T-helper 17 cell (primary cell): ENCODE measurements at places on chromosomes 7 and 10.

GRCh38 chr10:126059076-126059826 lies 162.9 kb downstream of the FANK1 start:
- DNase-seq = no peak

GRCh38 chr10:84798312-84798711 lies 469.9 kb downstream of the CCSER2 start:
- no peak for DNase-seq

- no peak for DNase-seq
Observed at GRCh38 chr10:115384665-115385064, 291.5 kb downstream of the ATRNL1 start.

- no peak for DNase-seq
Observed at GRCh38 chr10:12540341-12540781, 191.0 kb downstream of the CAMK1D start.

GRCh38 chr10:32149252-32149955 lies 93.2 kb upstream of the KIF5B start:
- no peak for DNase-seq

- no peak for DNase-seq
Observed at GRCh38 chr7:12199363-12199762, 11.7 kb upstream of the TMEM106B start.

DNA sequence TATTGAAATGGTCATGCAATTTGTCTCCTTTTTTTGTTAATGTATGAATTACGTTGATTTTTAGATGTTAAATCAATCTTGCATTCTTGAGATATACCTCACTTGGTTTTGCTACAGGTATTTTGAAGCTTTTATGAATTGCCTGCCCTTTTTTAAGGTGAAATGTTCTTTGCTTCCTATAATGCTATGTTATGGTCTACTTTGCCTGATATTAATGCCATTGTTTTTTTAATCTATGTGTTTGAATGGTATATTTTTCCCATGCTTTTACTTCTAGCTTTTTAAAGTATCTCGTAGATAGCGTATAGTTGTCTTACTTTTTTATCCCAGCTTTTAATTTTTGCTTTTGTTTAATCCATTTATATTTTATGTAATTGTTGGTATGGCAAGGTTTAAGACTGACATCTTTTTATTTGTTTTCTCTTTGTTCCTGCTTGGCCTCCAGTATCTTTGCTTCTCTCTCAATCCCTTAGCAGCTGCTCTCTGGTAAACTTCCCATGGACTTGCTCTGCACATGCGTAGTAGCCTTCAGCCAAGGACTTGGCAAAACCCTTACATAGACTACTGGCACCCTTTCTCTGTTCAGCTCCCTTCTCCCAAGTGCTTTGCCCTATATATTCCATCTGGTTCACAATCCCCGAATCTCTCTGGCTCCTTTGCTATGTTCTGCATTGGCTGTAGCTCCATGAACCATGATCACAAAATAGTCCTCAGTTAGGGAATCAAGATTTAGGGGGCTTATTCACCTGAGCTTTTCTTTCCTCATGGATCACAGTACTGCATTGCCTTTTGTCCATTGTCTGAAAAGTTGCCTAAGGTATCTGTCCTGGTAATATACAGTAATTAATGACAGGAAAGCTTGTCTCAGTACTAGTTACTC lies 8.4 kb downstream of the TRIM24 start:
- DNase-seq = no peak

DNA sequence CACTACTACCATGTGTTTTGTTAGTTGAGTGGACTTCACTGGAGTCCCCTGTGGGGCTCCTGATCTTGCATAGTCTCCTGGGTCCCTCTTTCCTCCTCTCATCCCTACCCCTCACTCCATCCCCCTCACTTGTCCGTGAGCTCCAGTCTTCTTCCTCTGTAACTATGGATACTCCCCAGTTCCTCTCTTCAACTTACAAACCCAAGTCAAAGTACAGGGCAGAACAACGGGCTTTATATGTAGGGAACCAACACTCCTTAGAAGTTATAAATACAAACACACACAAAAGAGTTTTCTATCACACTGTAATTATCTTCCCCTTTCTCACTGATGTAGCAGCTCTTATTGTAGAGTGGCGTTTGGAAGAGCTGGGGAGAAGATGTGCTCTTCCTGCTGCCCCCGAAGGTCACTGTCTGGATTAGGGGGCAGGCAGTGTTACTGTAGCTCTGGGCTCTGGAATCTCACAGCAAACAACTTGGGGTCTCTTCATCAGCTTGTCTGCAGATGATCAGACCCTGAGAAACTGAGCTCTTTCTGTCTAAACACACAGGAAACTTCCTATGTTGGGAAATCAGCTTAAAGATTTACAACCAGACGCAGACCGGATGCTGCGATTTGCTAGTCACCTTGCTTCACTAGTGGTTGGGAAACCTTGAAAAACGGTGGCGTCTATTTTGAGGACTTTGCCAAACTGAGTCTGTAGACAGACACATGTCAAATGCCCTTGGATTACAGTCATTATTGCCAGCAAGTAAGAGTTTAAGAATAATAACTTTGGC lies 13.6 kb downstream of the SNX10 start:
- DNase-seq = no peak

DNA sequence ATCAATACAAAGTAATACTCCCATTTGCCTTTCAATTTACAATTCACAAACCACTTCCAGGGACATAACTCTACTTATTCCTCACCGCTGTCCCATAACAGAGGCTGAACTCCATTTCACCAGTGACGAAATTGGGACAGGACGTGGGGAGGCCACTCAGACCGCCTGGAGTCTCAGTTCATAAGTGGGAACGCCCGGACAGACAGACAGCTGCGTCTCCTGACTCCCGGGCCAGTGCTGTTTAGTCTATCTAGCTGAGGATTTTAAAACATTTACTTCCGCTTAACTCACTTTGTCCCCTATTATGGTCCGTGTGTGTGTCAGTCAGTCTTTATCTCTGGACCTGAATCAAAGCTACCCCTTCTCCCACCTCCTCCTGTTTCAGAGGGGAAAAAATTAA lies 67.4 kb upstream of the ZNF438 start:
- no peak for DNase-seq

GRCh38 chr10:66259836-66260235 lies 666.0 kb upstream of the LRRTM3 start:
- DNase-seq = no peak

DNA sequence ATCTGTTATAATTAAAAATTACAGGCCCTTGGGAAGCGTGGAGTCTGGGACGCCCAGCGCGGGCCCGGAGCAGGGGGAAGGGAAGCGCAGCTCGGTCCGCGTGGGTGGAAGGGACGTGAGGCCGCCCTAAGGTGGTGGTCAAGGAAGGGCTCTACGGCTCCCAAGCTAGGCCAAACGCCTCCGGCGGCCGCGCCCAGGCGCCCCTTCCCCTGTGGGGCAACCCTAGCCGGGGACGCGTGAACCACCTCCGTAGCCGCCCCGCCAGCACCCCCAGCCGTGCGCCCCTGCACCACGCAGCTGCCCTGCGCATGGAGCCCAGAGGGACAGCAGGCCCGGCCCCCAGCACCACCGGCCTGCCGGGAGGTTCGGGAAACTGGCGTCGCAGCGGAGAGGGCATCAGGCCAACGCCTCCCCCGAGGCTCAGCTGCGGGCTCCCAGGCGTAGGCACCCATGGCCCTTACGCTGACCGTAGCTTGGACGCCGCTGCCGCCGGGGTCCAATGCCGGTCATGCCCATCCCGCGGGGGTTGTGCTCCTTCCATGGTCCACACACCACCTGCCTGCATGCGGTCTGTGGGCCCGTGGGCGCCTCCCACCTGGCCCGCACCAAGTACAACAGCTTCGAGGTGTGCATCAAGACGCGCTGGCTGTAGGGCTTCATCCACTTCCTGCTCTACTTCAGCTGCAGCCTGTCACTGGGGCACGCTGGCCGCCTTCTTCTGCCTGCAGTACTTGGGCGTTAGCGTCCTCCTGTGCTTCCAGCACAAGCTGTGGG lies 166.7 kb downstream of the SEPTIN7 start:
- no peak for DNase-seq

GRCh38 chr7:4111166-4111565 lies 570.9 kb upstream of the FOXK1 start:
- no peak for DNase-seq

DNA sequence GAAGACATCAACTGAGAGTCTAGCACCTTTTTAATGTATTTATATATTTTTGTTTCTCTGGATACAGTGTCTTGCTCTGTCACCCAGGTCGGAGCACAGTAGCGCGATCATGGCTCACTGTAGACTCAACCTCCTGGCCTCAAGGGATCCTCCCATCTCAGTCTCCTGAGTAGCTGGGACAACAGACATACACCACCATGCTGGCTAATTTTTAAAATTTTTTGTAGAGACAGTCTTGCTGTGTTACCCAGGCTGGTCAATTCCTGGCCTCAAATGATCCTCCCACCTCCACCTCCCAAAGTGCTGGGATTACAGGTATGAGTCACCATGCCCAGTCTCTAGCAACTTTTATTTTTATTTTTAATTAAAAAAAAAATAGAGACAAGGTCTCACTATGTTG lies 51.4 kb upstream of the ANLN start:
- no peak for DNase-seq

- no peak for DNase-seq
Observed at GRCh38 chr10:62528441-62528840, 154.3 kb downstream of the ZNF365 start.

GRCh38 chr7:151406051-151406875 lies 3.6 kb downstream of the WDR86 start:
- no peak for DNase-seq

DNA sequence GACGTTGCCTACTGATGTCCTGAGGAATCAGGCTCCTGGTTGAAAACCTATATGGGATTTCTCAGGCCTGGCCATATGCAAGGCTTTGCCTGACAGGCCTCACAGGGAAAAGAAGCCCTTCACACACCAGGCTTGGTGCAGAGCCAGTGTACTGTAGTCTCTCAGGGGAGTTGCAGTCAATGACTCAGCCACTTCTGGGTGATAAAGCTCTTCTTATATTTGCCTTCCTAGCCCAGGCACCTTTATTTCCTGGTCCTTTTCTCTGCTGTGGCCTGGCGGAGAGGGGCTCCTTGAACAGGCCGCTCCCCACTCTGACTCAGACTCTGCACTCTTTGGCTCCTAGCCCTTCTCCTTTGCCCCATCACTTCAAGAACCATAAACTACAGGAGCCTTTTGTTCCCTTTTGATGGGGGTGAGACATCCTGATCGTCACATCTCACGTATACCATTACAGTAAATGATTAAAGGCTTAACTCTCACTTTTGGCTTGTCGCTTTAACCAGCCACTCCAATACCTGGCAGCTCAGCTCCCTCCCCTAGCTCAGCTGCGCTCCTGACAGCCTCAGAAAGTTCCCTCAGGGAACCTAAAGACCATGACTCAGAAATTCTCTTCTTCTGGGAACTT lies 33.5 kb downstream of the DPY19L1 start:
- DNase-seq = no peak

DNA sequence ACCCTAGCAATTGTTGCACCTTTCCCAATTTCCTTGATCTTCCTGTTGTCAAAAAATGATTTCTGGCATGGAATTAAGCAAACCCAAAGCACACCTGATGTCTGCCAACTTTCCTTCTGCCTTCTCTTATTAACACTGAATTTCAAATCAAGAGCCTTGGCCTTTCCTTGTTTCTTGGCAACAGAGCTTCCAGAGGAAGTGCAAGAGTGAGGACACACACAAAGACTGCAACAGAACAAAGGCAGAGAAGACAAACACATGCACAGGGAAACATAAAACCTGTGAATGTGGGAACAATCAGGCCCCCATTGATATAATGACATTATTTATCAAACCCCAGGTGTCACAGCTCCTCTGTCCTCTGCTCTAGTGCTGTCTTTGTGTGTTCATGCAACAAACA lies 73.0 kb upstream of the IL6 start:
- no peak for DNase-seq

GRCh38 chr7:98646465-98646864 lies 29.4 kb downstream of the NPTX2 start:
- no peak for DNase-seq
